ENCODE measurements at places on chromosomes 2 and 18.
A peak's percentile ranks its signal among the peaks of the same experiment; 100 is the strongest.

- DNase-seq, result peak; percentile 31
These were observed 33.7 kb downstream of the RAMP1 start for GRCh38 chr2:237892984-237893595.

GRCh38 chr2:136407117-136407951 is 289.4 kb upstream of the CXCR4 start:
- DNase-seq, result no peak

- DNase-seq, result no peak
These were observed 33.6 kb downstream of the ASXL3 start for GRCh38 chr18:33611525-33612135.

DNA sequence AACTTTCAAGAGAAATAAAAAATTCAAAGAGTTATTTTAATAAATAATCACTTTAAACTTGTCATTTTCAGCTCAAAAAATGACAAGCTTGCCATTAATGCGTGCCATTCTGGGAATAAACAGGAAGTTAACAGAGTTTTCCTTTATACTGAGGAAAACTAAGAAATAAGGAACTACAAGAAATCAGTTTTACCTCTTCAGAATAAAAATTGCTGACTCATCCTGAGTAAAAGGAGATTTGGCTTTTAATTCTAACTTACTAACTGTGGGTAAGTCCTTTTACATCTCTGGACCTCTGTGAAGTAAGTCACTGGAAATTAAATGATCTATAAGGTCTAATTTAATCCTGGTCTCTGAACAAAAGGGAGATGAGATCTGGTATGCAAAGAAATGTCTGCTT is 16.1 kb downstream of the CEBPZ start:
- DNase-seq, result no peak

DNA sequence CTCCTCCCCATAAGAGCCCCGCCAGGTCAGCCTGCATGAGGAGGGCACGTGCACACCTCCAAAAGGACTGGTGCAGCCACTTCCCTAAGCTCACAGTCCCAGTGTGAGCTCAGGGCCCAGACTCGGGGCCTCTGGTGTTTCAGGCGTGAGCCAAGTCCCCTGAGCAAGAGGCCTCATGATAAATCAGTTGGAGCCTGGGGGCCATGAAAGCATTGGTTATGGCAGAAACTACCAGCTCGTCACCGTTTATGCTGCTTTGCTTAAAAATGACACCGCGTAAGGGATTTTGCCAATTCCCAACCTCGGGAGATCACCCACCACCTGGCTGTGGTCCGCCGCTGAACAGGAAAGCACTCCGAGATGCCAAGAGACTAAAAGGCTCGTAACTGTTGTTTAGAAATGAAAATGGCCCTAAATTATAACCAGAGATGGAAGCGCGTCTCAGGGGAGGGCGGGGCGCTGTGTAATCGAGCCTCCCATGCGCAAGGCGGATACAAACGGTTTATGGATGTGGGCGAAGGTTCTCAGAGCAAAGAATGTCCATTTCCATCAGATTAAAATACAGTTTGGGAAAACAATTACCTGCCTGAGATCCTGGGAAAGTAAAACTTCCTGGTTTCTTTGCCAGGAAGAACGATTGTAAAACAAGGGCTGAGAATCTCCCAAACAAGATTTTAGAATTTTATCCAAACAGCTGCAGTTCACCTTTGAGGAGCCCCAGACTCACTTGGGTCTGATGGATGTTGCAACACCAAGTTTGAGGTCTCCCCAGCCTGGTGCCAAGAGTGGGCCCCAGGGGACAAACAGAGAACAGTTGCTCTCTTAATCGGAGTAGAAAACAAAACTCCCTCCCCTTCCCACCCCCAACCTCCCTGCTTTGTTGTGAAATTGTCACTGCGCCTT is 141.4 kb downstream of the BCL2 start:
- no peak for DNase-seq

GRCh38 chr2:48210189-48210588 is 303.9 kb upstream of the FBXO11 start:
- no peak for DNase-seq

- DNase-seq, result no peak
These were observed 92.0 kb downstream of the FARSB start for GRCh38 chr2:222563936-222564335.

GRCh38 chr2:133080822-133081221 is 410.8 kb upstream of the LYPD1 start:
- no peak for DNase-seq

DNA sequence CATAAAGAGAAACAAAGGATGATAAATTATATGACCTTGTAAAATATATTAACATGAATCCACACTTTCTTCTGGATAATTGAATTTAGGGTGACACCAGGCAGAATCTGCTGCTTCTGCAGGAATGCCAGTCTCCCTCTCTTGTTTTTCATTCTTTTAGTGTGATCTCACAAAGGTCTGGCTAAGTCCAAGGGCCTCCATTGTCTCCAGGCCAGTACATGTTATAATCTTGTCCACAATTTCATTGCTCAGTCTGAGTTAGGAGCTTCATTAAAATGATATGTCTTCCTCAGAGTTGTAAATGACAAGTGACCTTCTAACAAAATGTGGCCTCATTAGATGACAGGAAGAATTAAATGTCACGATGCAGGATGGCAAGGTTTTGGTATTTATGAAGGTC is 110.2 kb downstream of the APOB start:
- no peak for DNase-seq
